ENCODE measurements at places on chromosomes 7 and 10.
A peak's percentile ranks its signal among the peaks of the same experiment; 100 is the strongest.

- no peaks in the 10 kb centered on the region for H3K36me3 ChIP-seq
- peak; percentile 46 for DNase-seq
- H3K4me3 ChIP-seq = no peak overlapping the region
Measured at GRCh38 chr7:34143402-34143801, 238.1 kb downstream of the BMPER start.

DNA sequence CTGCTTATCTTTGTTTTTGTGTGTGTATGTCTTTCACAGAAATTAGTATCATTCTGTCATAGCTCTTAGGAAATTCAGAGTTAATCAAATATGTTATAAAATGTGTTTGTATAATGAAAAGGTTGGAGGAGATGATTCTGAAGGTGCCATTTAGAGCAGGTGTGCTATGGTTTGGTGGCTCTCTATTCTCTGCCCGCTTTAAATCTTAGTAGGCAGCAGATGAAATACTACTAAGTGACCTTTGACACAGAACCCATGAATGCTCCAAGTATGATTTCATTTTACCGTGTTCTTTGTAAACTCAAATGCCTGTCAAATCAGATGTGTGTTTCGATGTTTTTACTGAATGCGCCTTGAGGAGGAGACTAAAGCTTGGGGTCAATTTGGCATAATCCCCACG lies 24.5 kb downstream of the ZEB1 start:
- H3K36me3 ChIP-seq = no peaks in the 10 kb centered on the region
- H3K4me3 ChIP-seq = no peak overlapping the region
- H3K4me1 ChIP-seq = no peaks in the 10 kb centered on the region
- DNase-seq = no peak
- H3K27ac ChIP-seq = no peak overlapping the region
- no peaks in the 10 kb centered on the region for H3K27me3 ChIP-seq

- DNase-seq = no peak
- no peaks in the 10 kb centered on the region for H3K4me1 ChIP-seq
- H3K4me3 ChIP-seq = no peak overlapping the region
- no peak overlapping the region for H3K27ac ChIP-seq
Measured at GRCh38 chr10:96642530-96642929, 55.7 kb upstream of the TM9SF3 start.

DNA sequence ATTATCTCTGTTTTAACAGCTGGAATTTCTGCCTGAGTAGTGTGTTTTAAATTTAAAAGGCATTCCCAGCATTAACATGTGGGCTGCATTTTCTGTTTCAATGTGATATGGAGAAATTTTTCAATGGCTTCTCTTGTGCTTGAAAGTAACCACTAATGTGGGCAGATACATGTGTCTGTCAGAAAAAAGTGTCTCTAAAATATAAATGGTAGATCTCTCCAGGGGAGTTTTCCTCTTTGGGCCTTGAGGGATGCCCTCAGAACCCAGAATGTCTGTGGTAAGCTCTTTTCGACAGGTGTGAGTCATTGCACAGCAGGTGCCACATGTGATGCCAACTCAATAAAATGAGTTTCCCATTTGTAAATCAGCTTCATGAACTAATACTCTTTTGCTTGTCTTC lies 221.1 kb downstream of the SEMA3E start:
- H3K4me1 ChIP-seq = no peaks in the 10 kb centered on the region
- H3K27me3 ChIP-seq = peaks cover 4% of the 10 kb centered on the region
- DNase-seq = peak; percentile 23
- no peaks in the 10 kb centered on the region for H3K36me3 ChIP-seq
- no peak overlapping the region for H3K4me3 ChIP-seq
- H3K27ac ChIP-seq = no peak overlapping the region

DNA sequence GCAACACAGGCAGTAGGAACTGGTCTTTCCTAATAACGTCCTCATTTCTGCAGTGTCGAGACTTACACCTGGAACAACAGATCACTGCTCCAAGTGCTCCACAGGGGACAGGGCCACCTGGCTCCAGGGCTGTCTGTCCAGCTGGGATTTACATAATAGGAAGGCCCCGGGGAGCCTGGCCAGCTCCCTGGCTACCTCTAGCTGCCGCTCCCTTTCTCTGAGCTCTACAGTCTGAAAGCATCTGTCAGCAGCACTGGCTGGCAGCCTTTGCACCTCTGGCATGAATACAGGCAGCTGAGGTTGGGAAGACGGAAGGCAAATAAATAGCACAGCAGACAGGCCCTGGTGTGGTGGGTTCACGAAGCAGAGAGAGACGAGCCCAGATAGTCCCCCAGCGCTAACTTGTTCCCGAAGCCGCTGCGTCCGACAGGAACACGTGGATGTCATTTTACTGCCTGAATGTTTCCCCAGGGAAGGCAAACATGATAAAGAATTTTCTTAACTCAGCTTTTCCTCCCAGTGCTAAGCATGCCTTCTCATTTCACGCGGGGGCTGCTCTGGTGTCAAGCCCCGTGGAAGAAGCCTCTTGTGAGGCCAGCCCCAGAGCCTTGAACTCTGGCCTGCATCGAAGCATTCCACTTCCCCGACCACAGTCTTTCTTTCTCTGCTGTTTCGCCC lies 105.4 kb downstream of the ITIH5 start:
- no peaks in the 10 kb centered on the region for H3K27me3 ChIP-seq
- no peaks in the 10 kb centered on the region for H3K36me3 ChIP-seq
- peaks cover 11% of the 10 kb centered on the region for H3K4me1 ChIP-seq
- no peak overlapping the region for H3K27ac ChIP-seq
- H3K4me3 ChIP-seq = no peak overlapping the region
- DNase-seq = no peak

DNA sequence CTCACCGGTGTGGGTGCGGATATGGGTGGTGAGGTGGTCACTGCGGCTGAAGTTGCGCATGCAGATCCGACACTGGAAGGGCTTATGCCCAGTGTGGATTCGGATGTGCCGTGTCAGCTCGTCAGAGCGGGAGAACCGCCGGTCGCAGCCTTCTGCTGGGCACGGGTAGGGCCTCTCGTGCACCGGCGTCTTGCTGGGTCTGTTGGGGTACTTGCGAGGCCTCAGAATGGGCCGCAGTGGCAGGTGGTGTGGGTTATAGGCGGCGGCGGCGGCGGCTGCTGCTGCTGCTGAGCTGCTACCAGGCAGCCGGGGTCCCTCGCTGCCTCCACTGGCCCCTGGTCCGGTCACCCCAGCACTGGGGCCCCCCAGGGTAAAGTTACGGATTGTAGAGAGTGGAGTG lies 2.7 kb downstream of the EGR2 start:
- peaks cover 21% of the 10 kb centered on the region for H3K4me1 ChIP-seq
- peaks cover 4% of the 10 kb centered on the region for H3K27me3 ChIP-seq
- H3K36me3 ChIP-seq = peaks cover 12% of the 10 kb centered on the region
- peak overlapping the region; percentile 62 for H3K4me3 ChIP-seq
- H3K27ac ChIP-seq = no peak overlapping the region

- no peaks in the 10 kb centered on the region for H3K27me3 ChIP-seq
- H3K4me1 ChIP-seq = no peaks in the 10 kb centered on the region
Measured at GRCh38 chr7:141452911-141453310, 98.3 kb upstream of the AGK start.

GRCh38 chr7:30348083-30348560 lies 63.7 kb downstream of the ZNRF2 start:
- H3K27ac ChIP-seq = peak overlapping the region; percentile 76
- H3K4me1 ChIP-seq = peaks cover 74% of the 10 kb centered on the region
- H3K36me3 ChIP-seq = no peaks in the 10 kb centered on the region
- H3K27me3 ChIP-seq = no peaks in the 10 kb centered on the region

DNA sequence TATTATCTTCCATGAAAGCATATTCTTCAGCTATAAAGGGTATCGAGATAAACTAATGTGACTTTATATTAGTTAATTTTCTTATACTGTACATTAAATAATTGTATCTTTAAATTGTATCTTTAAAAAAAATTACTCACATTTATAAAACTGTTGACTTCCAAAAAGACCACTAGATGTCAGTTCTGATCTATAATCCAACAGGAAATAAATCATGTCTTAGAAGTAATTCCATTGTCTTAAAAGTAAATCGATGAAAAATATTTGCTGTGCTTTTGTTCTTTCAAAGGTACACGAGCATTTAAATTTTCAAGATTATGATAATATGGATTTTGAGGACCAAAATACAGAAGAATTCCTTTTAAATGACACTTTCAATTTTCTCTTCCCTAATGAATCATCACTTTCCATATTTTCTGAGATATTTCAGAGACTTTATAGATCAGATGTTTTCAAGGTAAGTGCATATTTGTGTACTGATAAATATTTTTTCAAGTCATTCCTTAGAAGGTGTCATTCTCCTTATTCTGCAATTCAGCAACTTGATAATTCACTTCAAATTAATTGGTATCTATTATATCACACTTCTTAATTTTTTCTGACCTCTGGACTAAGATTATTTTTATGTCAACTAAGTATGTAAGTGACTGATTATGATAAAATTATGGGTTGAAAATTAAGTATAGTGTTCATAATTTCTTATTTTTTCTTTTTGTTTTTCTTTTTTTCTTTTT lies 138.5 kb downstream of the CPED1 start:
- no peak overlapping the region for H3K27ac ChIP-seq
- H3K4me3 ChIP-seq = no peak overlapping the region
- H3K36me3 ChIP-seq = no peaks in the 10 kb centered on the region
- H3K27me3 ChIP-seq = no peaks in the 10 kb centered on the region
- peaks cover 10% of the 10 kb centered on the region for H3K4me1 ChIP-seq
- peak; percentile 28 for DNase-seq

DNA sequence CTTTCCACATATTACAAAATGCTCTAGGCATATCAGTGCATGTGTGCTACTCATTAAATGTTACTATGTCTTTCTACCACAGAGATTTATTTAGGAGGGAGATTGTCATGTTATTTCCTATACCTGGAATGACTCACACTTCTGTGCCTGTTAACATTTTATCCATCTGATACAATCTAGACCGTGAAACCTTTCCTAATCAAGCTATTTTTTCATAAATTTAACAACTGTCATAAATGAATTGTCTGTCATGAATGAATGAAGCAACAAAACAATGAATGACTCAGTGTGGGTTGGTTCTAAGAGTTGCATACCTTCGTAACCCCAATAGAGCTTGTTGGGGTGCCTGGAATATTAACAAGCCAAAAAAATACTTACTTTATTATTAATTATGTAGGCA lies 554.3 kb downstream of the GRM8 start:
- no peak overlapping the region for H3K4me3 ChIP-seq
- peaks cover 44% of the 10 kb centered on the region for H3K4me1 ChIP-seq
- no peak for DNase-seq
- no peak overlapping the region for H3K27ac ChIP-seq
- H3K27me3 ChIP-seq = no peaks in the 10 kb centered on the region

DNA sequence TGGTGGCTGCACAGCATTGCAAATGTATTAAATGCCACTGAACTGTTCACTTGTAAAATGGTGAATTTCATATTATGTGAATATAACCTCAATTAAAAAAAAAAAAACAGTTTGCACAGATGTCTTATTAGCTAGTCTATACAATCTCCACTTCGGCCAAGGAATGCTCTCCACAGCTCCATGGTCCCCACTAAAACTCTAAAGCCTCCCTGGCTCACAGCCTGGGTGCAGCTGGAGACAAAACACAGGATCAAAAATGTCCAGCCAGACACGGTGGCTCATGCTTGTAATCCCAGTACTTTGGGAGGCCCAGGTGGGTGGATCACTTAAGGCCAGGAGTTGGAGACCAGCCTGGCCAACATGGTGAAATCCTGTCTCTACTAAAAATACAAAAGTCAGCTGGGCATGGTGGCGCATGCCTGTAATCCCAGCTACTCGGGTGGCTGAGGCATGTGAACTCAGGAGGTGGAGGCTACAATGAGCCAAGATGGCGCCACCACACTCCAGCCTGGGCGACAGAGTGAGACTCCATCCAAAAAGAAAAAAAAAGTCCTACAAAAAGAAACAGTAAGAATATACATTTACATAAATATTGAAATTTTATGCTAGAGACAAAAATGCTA lies 66.0 kb downstream of the SRPK2 start:
- no peak for DNase-seq
- no peaks in the 10 kb centered on the region for H3K36me3 ChIP-seq
- H3K4me1 ChIP-seq = no peaks in the 10 kb centered on the region
- H3K4me3 ChIP-seq = no peak overlapping the region

DNA sequence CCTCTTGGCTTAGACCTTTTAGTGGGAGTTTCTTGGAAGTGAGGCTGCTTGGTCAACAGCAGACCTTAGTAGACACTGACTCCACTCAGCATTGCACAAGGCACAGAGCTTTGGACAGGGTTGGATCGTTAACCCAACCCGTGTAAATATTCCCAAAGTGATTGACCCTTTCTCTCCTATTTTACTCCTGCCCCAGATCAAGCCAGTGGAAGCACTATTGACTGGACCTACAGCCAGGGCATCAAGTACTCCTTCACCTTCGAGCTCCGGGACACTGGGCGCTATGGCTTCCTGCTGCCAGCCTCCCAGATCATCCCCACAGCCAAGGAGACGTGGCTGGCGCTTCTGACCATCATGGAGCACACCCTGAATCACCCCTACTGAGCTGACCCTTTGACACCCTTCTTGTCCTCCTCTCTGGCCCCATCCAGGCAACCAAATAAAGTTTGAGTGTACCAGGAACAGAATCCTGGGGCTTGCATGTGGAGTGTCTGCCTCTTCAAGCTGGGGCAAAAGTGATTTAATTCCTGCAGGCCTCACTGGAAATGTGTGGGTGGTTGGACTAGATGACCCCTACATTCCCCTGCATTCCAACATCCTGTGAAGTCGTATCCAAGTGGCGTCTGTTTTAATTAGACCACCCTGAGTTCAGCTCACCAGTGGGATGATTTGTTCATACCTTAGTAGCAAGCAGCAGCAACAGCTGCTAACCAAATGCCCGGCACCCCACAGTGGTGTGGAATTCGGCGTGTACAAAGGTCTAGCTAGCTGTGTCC lies 7.5 kb downstream of the CPA1 start:
- H3K36me3 ChIP-seq = no peaks in the 10 kb centered on the region
- no peak for DNase-seq
- H3K27ac ChIP-seq = no peak overlapping the region
- peaks cover 3% of the 10 kb centered on the region for H3K4me1 ChIP-seq
- no peaks in the 10 kb centered on the region for H3K27me3 ChIP-seq
- no peak overlapping the region for H3K4me3 ChIP-seq

GRCh38 chr7:152884321-152884720 lies 124.8 kb downstream of the ACTR3B start:
- no peak overlapping the region for H3K27ac ChIP-seq
- H3K4me1 ChIP-seq = no peaks in the 10 kb centered on the region

GRCh38 chr7:37915438-37915837 lies 1.2 kb downstream of the SFRP4 start:
- peaks cover 42% of the 10 kb centered on the region for H3K27me3 ChIP-seq
- H3K4me1 ChIP-seq = peaks cover 15% of the 10 kb centered on the region
- H3K4me3 ChIP-seq = no peak overlapping the region
- no peak overlapping the region for H3K27ac ChIP-seq
- H3K36me3 ChIP-seq = no peaks in the 10 kb centered on the region

- H3K27ac ChIP-seq = no peak overlapping the region
- no peak overlapping the region for H3K4me3 ChIP-seq
- no peak for DNase-seq
- peaks cover 67% of the 10 kb centered on the region for H3K4me1 ChIP-seq
- H3K36me3 ChIP-seq = no peaks in the 10 kb centered on the region
- H3K27me3 ChIP-seq = no peaks in the 10 kb centered on the region
Measured at GRCh38 chr10:35398908-35399307, 62.6 kb downstream of the CCNY start.

GRCh38 chr10:83603708-83604107 lies 535.6 kb upstream of the GHITM start:
- H3K4me3 ChIP-seq = no peak overlapping the region
- no peaks in the 10 kb centered on the region for H3K27me3 ChIP-seq
- H3K27ac ChIP-seq = no peak overlapping the region
- no peak for DNase-seq
- H3K4me1 ChIP-seq = no peaks in the 10 kb centered on the region

GRCh38 chr7:7964250-7964649 lies 4.3 kb upstream of the GLCCI1 start:
- H3K36me3 ChIP-seq = no peaks in the 10 kb centered on the region
- H3K27me3 ChIP-seq = no peaks in the 10 kb centered on the region
- H3K4me1 ChIP-seq = no peaks in the 10 kb centered on the region
- no peak for DNase-seq
- no peak overlapping the region for H3K4me3 ChIP-seq
- no peak overlapping the region for H3K27ac ChIP-seq
